ENCODE measurements at places on chromosomes 13 and 19.

DNA sequence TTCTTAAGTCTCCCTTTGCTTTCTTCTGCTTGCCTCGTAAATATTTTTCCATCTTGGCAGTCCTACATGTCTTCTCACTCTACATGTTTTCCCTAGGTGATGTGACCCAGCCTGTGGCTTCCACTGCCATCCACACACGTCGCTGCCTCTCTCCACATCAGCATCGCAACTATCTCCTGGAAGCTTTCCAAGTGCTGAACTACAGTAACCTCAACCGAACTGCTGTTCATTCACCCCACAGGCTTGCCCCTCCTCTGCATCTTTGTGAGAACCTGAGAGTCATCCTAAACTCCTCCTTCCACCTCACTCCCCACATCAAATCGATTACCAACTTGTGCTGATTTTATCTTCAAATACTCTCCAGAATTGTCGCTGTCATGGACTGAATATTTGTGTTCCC is 41.2 kb upstream of the USPL1 start:
- no peak for DNase-seq

- no peak for DNase-seq
These were observed 116.5 kb downstream of the LACC1 start for GRCh38 chr13:43996221-43996620.

DNA sequence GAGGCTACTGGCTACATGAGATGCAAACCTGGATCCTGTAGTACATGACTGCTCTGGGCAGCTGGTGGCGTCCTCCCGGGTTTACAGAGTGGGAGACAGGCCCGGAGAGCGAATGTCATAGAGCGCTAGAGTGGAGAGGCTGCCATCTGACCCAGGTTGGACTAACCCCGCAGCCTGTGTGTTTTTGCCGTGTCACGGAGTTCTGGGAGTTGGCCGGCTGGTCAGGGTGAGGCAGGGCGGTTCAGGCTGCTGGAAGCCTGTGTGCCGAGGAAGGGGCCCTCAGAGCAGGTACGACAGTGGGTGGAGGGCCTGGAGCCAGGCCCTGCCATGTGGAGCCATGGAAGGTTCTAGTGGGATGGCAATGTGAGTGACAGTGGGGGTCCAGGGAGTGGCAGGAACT is 12.5 kb downstream of the CRTC1 start:
- no peak for DNase-seq

GRCh38 chr19:33998302-33998701 is 174.0 kb upstream of the LSM14A start:
- DNase-seq = no peak

DNA sequence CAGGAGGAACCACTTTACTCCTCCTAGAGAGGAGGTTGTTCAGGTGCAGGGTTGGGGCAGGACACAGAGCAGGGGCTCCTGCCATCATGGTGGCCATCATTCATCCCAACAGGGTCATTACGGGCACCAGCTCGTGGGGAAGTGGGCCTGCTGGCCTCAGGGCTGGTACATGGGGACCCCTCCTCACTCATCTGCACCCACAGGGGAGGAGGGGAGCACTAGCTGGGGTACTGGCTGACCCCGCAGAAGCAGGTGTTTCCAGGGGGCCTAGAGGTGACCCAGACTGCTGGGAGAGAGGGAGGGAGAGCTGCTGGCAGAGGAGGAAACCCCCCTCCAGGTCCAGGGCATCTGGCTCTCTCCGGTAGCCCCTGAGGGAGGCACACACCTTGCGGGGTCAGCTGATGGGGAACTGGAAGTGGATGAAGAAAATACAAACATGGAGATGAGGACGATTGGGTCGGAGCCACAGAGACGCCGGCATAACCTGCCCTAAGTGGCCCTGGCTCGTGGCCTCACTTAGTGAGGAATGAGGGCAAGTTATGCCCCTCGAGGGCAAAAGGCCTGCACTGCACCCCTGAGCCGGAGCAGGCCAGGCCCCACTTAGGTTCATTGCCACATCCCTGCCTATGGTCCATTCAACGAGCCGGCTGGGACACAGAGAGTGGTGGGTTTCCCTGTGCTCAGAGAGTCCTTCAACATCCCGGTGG is 76.2 kb downstream of the SOX1 start:
- no peak for DNase-seq

DNA sequence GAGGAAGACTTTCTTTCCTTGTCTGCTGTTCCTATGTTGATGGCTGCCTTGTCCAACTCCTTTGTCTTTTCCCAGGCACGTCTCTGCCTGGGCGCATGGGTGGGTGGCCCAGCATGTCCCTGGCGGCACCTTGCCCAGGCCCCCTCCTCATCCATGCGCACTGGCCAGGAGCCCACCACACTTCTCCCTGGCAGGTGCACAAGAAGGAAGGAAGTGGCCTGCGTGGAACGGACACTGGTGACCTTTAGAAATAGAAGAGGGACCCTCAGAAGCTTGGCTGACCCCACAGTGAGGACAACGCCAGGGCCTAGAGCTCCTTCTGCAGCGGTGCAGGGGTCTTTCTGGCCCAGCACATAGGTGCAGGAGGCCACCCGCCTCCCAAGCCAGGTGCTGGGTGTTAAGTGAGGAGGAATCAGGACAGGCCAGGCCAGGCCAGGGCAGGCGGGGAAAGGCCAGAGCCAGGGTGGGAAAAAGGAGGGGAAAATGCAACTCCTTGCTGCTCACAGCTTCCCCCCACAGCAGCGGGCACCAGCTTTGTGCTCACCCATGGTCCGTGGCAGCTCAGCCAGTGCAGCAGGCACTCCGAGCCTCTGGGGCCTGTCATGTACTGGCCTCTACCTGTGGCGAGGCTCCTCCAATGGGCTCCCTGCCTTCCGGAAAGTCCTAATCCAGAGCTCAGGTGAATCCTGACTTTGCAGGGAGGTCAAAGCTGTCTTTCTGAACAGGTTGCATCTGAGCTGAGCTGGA is 104.0 kb downstream of the SOX1 start:
- DNase-seq = no peak

- no peak for DNase-seq
These were observed 13.9 kb downstream of the TSKS start for GRCh38 chr19:49749055-49749716.
